ENCODE measurements at places on chromosomes 4 and X.
A peak's percentile ranks its signal among the peaks of the same experiment; 100 is the strongest.

GRCh38 chr4:168537086-168537485, 40.2 kb downstream of the PALLD start:
- DNase-seq = no peak

DNA sequence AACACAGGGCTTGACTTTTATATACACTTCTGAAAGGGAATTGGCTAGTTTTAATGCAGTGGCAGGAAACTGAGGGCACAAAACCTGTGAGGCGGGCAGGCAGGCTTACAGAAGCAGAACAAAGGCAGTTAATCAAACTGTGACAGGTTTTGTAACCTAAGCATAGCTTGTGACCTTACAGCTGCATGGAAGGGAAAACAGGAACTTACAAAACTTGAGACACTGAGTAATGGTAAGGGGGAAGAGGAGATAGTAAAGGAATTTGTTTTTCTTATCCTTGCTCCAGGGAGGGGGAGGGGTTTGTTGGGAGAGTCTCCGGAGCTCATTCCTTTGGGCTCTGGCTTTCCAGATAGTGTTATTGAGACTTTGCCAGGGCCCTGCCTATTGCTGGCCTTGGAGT, 55.6 kb downstream of the SLITRK4 start:
- no peak for DNase-seq

DNA sequence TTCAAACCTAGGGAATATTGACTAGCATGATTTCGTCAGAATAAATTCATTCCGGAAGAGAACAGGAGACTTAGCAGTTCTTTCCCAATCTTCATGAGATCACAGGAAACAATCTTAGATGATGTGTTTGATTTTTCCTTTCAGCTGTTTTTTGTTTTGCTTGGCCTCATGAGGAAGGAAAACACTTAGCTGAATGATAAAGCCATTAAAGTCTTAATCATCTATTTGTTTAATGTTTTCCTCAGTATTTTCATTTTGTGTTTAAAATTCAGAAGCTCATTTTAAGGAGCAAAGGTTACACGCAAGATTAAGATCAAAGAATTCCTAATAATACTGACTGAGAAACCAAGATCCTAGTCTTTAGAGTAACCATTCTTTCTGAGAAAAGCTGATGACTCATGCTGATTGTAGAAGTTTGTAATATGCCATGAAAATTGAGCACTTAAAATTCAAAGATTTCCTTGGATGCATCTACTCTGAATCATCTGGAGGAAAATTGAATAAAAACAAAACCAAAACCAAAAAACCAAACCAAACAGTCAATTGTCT, 15.4 kb upstream of the TBC1D19 start:
- no peak for DNase-seq

GRCh38 chr4:56689201-56689969, 8.3 kb upstream of the HOPX start:
- DNase-seq = no peak

DNA sequence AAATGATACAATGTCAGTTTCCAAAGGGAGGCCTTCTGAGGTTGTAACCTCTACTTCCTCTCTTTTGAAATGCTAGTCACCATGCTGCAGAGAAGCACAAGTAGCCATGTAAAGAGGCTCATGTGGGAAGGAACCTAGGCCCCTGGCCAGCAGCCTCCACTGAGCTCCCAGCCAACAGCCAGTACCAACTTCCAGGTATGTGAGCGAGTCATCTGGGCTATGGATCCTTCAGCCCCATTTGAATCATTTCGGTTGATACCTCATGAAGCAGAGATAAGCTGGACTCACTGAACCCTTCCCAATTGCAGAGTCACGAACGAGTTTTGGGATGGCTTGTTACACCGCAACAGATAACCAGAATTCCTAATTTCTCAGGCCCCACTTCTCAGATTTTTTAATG, 187.0 kb upstream of the LDB2 start:
- DNase-seq = no peak

- DNase-seq = no peak
Observed at GRCh38 chr4:70666369-70666768, at the start of gene JCHAIN. Gene JCHAIN, minus strand, starts transcription at chr4:70666508. Its CDS starts 18 bp downstream, at chr4:70666490.

- no peak for DNase-seq
Observed at GRCh38 chr4:123248085-123248659, 148.4 kb upstream of the SPRY1 start.

DNA sequence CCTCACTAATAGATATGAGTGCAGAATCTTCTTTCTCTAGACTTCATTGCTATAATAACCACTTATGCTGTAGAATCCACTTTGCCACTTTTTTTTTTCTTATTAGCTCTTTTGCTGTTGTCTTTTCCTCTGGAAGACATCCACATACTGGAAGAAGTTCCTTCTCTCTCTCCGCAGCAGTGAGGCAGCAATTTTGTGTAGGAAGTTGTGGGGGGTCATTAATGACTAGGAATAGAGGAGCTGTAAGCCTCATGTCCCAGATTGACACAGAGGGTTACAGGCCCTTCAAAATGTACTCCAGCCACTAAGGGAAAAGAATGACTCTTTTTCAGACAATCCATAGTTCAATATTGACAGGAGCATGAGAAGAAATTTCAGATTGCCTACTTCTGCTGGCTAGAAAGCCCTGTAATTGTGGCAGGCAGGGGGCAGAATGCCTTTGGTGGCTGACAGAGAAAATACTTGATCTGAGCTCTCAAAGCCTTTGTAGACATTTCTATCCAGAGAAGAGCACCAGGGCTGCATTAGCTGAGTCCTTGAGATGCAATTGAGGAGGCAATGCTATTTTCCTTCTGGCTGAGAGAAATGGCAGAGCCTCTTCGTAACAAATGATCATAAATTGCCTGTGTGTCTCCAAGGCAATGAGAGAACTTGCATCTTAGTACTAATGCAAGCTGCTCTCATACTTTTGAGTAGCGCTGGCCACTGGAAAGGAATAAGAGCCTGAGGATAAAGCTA, 856.2 kb downstream of the STIM2 start:
- no peak for DNase-seq

DNA sequence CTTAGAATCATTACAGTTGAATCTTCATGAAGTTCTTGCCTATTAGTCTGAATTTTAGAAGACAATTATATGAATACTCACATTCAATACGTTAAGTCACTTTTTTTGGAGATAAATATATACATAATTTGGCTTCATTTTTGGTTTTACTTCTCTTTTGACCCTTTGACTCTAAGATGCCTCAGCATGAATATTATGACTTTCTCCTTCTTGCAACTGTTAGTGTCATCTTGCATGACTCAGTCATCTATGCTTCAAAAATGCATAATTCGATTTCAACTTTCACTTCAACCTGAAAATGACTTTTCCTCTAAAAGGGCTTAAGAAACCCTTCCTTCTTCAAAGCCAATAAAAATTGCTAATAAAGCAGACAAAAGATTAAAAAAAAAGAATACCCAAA, 1427.5 kb downstream of the ADGRL3 start:
- DNase-seq = no peak

GRCh38 chr4:4332529-4332928, 42.5 kb downstream of the ZBTB49 start:
- DNase-seq = no peak

DNA sequence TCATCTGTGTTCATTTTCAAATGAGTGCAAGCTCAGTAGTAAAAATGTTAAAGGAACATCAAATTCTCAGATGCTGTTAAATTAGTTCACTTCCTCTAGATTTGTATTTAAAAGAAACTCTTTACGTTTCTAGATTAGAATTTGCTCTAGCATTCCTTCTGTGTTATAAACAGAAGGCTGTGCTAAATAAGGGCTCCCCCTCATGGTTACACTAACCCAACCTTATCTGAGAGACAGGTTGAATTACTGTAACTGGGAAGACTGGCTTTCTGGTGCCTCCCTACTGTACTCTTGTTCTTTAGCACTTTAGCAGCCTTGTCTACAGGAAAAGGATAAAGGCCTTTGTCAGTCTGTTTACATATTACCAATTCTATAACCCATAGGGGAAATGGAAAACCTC, 56.8 kb downstream of the RXFP1 start:
- DNase-seq = no peak

DNA sequence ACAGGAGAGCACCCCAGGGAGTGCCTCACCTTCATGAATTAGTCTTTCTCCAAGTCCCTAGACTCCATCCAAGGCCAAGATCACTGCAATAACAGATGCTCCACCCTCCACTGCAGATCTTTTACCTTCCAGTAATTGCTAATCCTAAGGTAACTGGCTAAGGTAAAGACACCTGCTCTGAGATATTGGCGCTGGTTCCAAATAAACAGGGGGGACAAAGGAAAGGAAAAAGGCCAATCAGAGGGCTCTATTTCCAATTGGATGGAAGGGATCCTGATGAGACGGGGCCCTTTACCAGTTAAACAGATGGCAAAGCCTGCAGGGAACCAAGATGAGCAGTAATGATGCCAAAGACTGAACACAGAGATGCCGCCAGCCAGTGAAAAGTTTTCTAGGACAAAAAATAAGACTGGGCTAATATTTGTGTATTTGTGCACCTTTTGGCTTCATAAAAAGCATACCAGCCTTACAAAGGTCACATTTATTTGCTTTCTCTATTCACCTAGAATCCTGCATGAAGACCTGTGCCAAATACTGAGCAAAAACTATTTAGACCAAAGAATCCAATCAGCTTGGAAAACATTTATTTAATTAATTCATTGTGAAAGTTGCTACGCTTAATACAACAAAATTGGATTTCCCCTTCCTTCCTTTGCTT, 148.5 kb downstream of the PPP3CA start:
- DNase-seq = no peak

GRCh38 chr4:140753329-140753728, 2.9 kb downstream of the TBC1D9 start:
- no peak for DNase-seq

DNA sequence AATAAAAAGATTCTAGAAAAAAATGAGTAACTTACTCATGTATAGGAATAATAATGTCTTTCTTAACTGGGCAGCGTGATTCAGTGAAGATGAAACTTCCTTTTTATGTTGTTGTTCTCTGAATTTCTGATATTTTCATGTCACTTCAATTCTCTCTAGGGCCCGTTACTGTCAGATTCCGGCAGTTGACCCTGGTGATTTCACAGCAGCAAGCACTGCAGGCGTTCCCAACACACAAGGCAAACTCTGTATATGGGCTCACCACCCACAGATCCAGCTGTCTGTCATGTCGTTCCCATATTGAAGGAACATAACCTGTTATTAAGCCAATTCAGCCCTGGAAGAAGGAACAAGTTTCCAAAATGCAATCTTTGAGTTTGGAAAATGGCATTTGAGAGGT, 288.3 kb upstream of the GALNTL6 start:
- DNase-seq = no peak

- no peak for DNase-seq
Observed at GRCh38 chr4:146343199-146343598, 128.9 kb downstream of the REELD1 start.

DNA sequence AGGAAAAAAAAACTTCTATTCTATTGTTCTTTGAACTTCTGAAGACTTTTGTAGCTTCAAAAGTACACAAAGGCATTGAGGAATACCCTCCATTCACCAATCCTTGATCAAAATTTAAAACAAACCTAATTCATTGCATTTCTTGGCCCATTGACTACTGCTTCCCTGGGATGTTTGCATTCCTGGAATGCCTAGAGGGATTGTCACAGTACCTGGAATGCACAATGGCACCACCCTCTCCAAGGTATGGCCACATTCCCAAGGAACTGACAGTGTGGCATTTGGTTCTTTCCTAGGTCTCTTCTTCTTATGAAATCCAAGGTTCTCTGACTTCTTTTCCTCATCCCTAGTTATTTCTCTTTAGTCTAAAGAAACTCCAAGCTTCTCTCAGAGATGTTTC, 600.7 kb downstream of the CCSER1 start:
- DNase-seq = no peak

DNA sequence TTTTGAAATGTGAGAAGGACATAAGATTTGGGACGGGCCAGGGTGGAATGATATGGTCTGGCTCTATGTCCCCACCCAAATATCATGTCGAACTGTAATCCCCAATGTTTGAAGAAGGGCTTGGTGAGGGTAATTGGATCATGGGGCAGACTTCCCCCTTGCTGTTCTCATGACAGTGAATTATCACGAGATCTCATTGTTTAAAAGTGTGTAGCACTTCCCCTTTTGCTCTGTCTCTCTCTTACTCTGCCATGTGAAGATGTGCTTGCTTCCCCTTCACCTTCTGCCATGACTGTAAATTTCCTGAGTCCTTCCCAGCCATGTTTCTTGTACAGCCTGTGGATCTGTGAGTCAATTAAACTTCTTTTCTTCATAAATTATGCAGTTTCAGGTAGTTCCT, 17.5 kb downstream of the MTMR8 start:
- no peak for DNase-seq

- no peak for DNase-seq
Observed at GRCh38 chr4:139575072-139575471, 19.1 kb upstream of the SETD7 start.

- no peak for DNase-seq
Observed at GRCh38 chrX:132093239-132093860, 34.5 kb downstream of the FRMD7 start.

- DNase-seq = no peak
Observed at GRCh38 chrX:148806145-148806870, 305.9 kb downstream of the AFF2 start.

- no peak for DNase-seq
Observed at GRCh38 chrX:111431001-111431400, 19.0 kb upstream of the DCX start.

DNA sequence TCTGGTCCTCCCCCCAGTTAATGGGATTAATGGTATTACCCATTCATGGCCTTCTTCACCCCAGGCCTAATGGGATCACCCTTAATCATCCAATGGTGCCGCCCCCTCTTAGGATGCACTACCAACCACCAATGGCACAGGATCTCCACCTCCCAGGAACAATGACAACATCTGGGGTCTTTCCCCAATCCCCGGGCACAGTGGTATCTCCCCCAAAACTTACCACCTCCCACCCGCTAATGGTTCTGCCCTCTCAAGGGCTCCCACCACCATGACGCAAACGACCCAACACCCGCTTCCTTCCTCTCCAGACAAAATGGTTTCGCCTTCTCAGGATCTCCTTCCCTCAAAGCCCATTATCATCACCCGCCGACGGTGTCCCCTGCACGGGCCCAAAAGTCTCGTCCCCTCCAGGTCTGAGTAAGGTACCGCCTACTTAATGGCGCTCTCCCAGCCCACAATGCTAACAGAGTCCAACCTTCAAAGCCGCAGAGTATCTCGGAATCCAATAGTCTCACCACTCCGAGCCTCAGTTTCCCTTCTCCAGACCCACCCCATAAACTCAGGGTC, 458 bp downstream of the GRIPAP1 start:
- peak; percentile 46 for DNase-seq

DNA sequence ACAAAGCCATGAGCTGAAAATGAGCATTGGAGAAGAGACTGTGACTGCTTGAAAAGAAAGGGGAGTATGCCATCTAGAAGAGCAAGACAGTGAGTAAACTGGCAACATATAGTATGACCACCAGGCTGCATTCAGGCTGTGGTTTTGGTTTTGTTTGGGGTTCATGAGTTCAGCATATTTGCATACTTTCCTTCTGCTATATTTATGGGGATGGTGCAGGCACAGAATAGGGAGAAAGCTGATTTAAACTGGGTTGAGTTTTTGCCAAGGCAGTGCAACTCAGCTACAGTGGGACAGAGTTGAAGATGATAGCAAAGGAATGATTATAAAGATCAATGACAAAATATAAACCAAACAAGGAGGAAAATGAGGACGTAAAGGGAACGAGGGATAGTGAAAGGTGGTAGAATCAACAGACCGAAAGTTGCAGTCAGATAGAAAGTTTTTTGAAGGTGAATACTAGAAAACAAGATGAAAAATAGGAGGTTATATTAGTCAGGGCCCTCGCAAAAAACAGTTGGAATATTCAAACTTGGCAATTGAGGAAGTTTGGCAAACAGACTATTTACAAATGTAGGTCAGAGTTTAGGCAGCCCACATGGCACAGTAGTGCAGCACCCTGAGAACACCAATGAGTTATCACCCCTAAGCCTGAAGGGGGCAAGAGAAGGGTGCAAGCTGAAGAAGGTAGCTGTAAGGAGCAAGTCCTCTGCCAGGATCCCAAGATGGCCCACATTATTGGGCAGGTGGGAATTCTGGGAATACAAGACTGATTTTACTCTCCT, 114.8 kb upstream of the MAP9 start:
- DNase-seq = no peak
